ENCODE measurements at places on chromosomes 7 and 10.

- no peak for DNase-seq
These were observed 3.0 kb upstream of the PSAP start for GRCh38 chr10:71854031-71854430.

- DNase-seq, result no peak
These were observed 145.0 kb upstream of the CHST15 start for GRCh38 chr10:124238367-124238766.

- no peak for DNase-seq
These were observed 14.6 kb downstream of the DPYSL4 start for GRCh38 chr10:132201111-132201969.

GRCh38 chr10:42956045-42956444 lies 120.8 kb upstream of the RET start:
- no peak for DNase-seq

GRCh38 chr7:108181073-108181985 lies 51.2 kb upstream of the LAMB4 start:
- DNase-seq, result no peak

Measured in stimulated activated CD4-positive, alpha-beta T cell treated with anti-CD3 and anti-CD28 coated beads, Interleukin-12 subunit alpha, Interleukin-12 subunit beta, amount 100 ng/mL, for 24 hours (primary cell).